ENCODE measurements at places on chromosomes 3 and 15.

DNA sequence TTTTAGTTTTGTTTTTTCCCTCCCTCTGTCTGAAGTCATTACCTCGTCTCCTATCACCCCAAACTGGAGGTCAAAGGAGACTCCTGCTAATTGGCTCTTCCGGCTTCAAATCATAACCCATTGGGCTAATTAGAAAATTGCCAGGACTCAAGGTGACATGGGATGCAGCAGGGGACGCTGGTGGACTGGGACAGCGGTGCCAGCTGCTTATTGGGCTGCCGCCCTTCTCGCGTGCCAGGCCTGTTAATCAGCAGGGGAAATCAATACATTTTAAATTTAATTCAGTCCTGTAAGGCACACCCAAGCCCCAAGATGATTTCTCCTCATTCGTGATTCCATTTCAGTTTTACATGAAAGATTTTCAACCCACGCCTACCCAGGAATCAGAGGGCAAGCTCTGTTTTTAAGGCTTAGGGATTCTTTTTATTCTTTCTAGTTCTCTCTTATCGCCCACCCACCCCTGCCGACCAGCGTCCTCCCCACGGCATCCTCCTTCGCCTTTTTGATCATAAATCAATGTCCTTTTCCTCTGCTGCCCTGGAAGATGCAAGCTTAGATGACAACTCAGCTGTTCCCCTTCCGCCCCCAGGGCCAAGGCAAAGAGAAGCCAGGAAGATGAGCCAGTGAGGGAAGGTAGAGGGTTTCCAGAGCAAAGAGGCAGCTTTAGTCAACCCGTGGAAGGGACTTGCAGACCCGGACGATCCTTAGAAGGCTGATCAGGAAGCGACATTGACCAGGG, 329.6 kb downstream of the UACA start:
- DNase-seq = no peak

GRCh38 chr15:68098465-68098864, 44.4 kb downstream of the PIAS1 start:
- no peak for DNase-seq

- DNase-seq = no peak
These were observed 20.4 kb downstream of the BTBD1 start for GRCh38 chr15:83046558-83047127.

DNA sequence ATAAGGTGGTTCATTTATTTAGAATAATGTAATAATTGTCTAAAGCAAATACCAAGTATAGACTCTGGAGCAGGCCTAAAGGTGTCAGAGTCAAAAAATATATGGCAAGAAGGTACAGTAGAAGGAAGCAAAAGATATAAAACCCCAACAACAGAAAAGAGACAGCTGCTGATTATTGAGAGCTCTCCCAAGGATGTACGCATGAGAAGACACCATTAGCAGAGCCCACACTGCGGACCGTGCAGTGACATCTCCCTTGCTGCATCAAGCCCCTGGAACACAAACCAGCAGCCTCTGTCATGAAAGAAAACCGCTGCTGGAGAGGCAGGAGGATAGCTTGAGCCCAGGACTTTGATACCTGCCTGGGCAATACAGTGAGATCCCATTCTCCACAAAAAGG, 18.0 kb upstream of the SLC6A20 start:
- no peak for DNase-seq

DNA sequence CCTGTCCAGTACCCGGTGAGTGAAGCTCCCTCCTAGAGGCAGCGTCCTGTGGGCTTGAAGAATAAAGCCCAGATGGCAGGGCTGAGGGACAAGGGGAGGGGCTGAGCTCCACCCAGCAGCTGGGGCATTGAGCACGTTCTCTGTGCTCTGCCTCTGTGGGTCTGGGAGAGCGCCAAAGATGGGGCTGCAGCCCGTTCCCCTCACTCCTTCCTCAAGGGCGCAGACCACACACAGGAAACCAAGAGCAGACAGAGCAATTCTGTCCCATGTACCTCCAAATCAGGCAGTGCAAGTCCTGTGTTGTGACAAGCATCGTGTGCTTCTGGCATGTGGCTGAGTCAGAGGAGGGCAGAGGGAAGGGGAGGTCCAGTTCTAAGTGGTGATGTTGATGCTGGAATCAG, 15.7 kb upstream of the KIF23 start:
- no peak for DNase-seq

DNA sequence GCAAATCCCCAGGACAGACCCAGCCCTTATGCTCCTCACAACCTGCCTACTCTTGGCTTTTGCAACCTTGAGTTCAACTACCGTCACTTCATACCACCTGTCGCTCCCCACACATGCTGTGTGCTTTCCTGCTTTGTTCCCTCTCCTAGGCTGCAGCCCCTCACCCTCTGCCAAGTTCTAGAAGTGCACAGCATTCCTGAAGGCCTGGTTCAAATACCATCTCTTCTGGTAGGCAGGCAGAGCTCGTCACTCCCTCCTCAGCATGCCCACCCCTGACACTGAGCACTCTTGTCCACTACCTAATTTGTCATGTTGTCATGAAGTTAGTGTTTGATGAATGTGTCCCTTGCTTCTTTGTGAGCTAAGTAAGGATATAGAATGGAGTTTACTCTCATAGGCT, 129.6 kb downstream of the SEMA6D start:
- DNase-seq = no peak

DNA sequence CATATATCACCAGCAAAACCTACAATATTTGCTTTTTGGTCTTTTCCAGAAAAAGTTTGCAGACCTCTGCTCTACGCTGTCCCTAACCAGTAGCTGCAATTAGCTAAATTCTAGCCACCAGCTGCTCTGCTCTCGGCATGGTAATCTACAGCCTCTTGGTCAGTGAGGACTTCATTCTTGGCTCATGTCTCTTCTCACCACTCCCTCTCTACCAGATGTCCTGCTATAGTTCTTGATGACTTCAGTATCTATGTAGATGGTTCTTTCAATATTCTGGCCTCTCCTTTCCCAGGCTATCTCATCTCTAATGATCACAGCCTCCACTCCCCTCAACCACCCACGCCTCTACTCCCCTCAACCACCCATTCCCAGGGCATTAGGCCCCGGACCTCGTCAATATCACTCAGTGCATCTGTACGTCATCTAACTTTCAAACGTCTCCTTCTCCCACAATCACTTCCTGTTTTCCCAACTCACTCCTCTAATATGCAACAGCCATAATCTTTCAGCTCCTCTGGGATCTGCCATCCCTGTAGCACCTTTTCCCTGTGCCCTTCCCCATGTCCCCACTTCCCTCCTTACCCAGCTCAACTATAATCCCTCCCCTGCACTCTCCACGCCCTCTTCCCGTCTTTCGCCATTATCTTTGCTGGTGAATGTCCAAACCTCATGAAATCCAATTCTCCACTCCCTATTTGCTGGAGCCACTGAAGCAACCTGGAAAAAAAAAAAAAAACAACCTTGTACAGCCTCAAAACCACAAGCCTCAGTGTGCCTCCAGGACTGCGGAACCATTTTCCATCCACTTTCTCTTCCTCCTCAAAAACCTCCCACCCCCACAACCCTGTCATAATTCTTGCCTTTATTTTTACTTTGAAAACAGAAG, 429.4 kb upstream of the PROK2 start:
- no peak for DNase-seq

DNA sequence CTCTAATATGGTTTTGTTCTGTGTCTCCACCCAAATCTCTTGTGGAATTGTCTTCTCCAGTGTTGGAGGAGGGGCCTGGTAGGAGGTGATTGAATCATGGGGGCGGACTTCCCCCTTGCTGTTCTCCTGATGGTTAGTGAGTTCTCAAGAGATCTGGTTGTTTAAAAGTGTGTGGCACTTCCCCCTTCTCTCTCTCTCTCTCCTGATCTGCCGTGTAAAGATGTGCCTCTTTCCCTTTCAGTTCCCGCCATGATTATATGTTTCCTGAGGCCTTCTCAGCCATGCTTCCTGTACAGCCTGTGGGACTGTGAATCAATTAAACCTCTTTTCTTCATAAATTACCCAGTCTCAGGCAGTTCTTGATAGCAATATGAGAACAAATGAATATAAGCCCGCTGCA, 33.1 kb downstream of the RETNLB start:
- no peak for DNase-seq

GRCh38 chr3:38689346-38689745, 39.9 kb upstream of the SCN5A start:
- DNase-seq = no peak

- DNase-seq = no peak
These were observed 66.6 kb downstream of the IGF1R start for GRCh38 chr15:98714922-98715321.

- no peak for DNase-seq
These were observed 320.7 kb downstream of the ZNF621 start for GRCh38 chr3:40845447-40845846.

DNA sequence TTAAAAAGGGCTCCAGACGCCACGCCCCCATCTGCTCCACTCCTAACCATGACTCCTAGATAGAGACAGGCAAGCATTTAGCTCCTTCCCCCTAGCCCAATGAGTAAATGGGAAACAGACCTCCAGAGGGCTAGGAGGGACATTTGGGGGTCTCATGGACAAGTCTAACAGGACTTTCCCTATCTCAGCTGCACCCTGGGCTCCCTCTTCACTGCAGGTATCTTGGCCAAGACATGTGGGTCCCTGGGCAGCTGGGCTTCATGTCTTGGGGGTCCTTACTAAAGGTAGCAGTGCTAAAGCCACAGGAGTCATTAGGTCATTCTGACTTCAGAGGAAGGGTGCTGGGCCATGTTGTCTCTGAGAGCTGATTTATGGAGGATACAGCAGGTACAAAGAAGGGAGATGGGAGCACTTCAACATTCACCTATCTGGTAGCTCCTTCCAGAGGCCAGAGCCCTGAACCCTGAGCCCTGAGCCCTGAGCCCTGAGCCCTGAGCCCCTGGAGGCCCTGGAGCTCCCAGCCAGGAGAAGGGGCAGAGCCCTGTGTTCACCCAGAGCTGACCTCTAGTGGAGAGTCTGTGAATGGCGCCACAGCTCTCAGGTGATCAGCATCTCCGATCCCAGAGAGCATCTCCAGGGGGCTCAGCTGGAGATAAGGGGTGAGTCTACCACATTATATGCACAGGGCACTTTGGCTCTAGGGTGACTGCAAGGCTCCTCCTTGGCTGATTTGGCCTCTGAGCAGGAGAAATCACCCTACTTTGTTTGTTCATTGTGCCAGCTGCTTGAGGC, 40.1 kb upstream of the EPHB1 start:
- no peak for DNase-seq

Measured in activated CD8-positive, alpha-beta memory T cell treated with anti-CD3 and anti-CD28 coated beads, Interleukin-2, amount 50 U/mL, for 4 hours (primary cell).